Glutamatergic neuron (in vitro differentiated cells): ENCODE measurements at places on chromosomes 1 and 21.

DNA sequence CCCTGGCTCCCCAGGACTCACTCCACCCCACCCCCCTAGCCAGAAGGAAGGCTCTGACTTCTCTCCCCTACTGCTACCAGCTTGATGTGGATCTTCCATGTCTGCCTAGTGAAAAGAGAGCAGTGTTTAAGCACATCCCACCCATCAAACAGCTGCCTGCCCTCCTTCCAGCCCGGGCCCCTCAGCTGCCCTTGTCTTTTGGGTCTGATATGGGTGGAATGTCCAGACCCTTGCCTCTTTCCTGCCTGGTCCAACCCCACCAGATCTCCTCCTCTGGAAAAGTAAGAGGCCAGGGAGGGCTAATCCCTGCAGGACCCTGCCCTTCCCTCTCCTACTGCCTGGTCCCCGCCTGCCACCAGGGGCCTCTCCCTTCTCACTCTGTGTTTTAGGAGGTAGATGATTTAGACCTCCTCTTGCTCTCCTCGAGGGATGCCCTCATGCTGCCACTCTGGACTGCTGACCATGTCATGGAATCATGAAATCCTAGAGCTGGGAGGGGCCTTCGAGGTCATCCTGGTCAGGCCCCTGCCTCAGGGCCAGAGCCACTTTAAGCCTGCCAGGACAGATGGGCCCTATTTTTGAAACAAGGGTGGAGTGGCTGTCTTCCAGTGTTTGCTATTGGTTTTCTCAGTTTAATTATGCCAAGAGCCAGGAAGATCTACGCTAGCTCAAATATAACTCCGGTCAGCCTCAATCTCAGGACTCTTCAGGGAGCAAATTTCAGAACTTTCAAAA, 15.8 kb upstream of the HSPG2 start:
- no peak for DNase-seq

DNA sequence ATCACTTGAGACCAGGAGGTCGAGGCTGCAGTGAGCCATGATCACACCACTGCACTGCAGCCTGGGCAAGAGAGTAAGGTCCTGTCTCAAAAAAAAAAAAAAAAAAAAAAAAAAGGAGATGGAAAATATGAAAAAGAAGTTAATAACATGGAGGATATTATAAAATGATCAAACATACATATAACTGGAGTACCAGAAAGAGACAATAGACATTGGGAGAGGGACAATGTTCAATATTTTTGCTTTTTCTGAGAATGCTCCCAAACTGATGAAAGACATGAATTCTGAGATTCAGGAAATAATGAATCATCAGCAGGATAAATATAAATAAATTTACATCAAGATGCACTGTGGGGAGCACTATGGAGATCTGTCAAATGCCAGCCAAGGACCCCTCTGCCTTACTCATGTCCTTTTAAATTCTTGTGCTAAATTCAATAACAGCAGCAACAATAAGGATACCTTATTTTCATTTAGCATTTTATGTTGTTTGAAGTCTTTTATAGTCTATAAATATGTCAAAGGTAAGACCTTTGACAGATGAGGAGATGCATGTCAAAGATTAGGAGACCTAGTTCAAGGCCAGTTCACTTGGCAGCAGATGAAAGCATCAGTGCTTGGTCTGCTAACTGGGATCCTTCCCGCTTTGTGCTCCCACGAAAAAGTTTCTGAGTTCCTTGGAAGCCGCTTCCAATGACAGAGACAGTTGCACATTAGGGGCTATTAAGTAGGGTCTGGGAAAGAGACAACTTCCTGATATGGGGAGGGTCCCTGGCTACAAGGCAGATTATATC, 97.7 kb downstream of the TLR5 start:
- DNase-seq = no peak

GRCh38 chr1:212668477-212668876, 31.2 kb downstream of the BATF3 start:
- DNase-seq = no peak

DNA sequence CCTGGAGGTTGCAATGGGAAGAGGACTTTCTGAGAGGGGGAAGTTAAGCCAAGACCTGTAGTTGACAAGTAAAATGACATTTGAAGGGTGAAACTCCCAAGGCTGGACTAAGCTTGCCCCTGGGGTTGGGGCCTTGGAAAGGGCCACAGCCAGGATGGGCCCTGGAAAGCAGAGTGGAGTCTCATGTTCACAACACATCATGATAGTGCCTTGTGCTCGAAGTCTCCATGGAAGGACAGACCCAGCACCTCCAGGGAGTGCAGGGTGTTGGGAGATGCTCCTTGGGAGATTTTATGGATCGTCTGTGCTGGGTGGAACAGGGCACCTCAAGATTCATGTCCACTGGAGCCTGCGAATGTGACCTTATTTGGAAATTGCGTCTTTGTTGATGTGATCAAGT, 55.6 kb upstream of the ACTRT2 start:
- DNase-seq = no peak

GRCh38 chr1:69295265-69295664, 272.5 kb upstream of the LRRC7 start:
- no peak for DNase-seq
